ENCODE measurements at places on chromosomes 3 and 15.
A peak's percentile ranks its signal among the peaks of the same experiment; 100 is the strongest.

GRCh38 chr3:56629451-56629850, 53.6 kb downstream of the TASOR start:
- DNase-seq, result no peak

GRCh38 chr15:40270246-40270995, 12.4 kb downstream of the ANKRD63 start:
- no peak for DNase-seq

GRCh38 chr3:53153980-53154379, 7.0 kb upstream of the PRKCD start:
- no peak for DNase-seq

GRCh38 chr3:72151465-72152238, 366.7 kb upstream of the PROK2 start:
- no peak for DNase-seq

DNA sequence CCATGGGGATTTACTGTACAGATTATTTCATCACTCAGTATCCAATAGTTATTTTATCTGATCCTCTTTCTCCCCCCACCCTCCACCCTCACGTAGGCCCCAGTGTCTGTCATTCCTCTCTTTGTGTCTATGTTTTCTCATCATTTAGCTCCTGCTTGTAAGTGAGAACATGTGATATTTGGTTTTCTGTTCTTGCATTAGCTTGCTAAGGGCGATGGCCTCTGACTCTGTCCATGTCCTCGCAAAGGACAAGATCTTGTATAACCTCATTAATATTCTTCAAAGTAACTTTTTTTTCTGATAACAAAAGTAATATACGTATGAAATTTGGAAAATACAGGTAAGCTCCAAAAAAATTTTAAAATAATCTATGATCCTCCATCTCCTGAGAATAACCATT, 67.4 kb downstream of the MAP3K13 start:
- no peak for DNase-seq

DNA sequence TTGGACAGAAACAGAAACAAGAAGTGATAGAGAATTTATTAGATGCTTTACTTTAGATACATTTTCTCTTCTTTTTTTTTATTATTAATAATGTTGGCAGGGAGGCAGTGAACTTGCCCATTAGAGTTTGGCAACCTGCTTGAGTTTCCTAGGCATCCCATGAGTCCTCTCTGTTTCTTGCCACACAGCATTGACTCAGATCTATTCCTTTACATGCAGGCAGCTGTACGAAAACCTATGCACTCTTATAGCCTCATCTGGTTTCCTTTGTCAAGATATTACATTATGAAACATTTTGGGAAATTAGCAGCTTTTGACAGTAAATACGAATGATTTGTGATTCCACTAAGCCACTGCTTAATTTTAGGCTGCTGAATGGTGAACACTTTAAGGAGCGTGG, 23.3 kb downstream of the IL1RAP start:
- no peak for DNase-seq

GRCh38 chr3:110026421-110026820, 689.1 kb upstream of the DPPA4 start:
- peak; percentile 2 for DNase-seq

DNA sequence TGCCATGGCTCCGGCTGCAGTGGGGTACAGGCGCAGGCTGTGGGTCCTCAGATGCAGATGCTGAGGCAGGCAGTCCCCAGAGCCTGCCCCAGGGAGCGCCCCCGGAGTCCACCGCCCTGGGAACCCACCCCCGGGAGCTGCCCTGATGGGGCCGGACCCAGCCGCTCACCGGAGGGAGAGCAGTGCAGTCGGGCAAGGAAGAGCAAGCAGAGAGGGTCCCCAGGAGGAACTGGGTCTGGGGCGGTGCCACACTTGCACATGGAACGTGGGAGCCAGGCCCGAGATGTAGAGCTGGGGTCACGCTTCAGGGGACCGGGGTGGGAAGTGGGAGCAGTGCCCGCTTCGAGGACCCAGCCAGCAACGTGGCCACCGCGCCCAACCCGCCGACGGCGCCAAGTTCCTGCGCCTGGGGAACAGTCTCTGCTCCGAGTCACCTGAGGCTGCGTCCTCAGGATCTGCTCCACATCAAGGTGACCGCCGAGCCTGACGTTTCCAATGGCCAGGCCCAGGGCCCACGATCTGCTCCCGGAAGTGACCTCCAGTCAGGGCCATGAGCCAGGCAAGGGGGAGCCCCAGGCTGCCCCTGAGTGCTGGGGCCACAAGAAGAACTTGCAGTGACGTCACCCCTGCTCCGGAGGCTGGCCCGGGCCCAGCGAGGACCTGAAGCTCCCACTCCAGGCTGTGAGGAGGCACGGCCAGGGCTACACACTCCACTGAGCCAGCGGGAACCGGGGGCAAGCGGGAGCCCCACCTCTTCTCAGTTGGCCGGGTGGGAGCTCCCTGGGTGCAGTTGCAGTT, 27.0 kb upstream of the TFG start:
- peak; percentile 9 for DNase-seq

- no peak for DNase-seq
These were observed 1.2 kb downstream of the IL20RB start for GRCh38 chr3:136958939-136959338.

- DNase-seq, result no peak
These were observed 27.3 kb downstream of the MYO1E start for GRCh38 chr15:59345326-59345725.

DNA sequence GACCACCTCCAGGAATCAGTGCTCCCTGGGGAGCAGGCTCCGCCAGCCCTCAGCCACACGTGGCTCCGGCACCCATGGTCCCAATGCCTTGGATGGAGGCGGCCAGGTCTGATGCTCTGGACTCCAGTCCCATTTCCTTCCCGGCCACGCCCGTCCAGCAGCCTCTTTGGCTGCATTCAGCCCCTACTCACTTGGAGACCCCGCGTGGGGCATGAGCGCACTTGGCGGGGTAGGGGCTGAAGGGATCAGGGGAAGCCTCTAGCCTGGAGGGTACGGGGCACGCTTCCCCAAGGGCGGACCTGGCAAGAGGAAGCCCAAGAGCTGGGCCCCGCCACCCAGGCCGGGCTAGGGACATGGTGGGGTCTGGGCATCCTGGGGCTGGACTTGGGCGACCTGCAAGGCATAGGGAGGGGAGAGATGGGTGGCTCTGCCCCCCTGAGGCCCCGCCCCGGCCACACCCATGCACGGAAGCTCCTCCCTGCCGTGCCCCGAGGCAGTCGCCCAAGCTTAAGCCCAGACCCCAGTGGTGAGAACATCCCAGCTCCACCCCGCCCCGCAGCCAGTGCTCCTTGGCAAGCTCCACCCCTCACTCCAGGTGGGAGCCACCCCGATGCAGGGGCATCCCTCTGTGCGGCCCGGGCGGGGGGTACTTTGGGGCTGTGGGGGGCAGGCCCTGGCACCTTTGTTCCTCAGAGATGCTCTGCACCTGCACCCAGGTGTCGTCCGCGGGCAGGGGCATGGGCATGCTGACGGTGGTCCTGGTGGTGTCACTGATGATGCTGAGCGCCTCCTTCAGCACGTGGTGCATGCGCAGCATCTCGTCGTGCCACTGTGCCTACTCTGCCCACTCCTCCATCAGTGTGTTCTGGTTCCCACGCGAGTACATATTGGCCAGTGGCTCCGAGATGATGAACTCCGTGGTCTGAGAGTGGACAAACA, 163.5 kb downstream of the GOLGA6L4 start:
- DNase-seq, result no peak

DNA sequence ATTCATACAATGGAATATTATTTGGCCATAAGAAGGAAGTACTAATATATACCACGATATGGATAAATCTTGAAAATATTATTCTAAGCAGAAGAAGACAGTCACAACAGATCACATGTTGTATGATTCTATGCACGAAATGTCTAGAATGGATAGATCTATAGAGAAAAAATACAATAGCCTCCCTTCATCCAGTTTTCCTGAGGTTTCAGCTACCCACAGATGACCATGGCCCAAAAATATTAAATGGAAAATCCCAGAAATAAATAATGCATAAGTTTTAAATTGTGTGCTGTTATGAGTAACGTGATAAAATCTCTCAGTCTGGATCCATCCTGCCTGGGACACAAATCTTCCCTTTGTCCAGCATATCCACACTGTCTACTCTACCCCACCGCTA, 162.2 kb upstream of the ST8SIA2 start:
- no peak for DNase-seq

- peak; percentile 35 for DNase-seq
These were observed 273.3 kb upstream of the ICE2 start for GRCh38 chr15:60751985-60752952.

- DNase-seq, result no peak
These were observed 677 bp downstream of the POLQ start for GRCh38 chr3:121545049-121545573.

DNA sequence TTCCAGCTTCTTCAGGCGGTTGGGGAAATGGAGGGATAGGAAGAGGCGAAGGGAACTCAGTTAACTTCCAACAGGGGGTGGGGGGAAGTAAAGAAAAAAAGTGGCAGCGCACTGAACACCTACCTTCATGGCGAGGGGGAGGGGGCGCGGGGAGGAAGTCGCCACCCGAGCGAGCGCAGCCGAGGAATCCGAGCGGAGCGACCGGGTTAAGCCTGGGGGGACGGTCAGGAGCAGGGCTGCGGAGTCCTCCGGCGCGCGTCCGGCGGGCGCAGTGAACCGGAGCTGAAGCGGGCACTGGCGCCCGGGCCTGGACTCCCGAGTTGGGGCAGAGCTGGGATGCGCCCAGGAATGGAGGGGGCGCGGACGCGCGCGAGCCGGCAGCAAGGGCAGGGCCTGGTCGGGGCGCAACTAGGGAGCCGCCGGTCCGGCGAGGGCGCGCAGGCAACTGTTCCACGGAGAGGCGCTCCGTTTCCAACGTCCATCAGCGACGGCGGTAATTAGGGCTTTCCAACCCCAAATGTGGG, at the start of gene WNT5A:
WNT5A (minus strand) TSS at position 450 of the 524 bp plus-strand sequence; CDS start at position 129, 321 bp downstream.
- DNase-seq, result peak; percentile 73

DNA sequence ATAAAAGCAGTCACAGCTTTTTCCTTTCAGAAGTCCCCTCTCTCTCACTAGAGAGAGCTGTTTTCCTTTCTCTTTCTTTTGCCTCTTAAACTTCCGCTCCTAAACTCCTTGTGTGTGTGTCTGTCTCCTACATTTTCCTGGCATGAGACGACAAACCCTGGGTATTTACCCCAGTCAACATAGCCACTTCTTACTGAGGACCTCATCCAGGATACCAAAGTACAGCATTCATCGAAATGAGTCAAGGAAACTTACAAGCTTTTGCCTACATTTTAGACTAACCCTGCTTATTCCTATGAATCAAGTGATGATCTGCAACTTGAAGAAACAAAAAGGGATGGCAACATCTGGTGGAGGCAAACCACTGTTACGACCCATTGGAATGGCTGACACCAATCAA, 16.7 kb downstream of the PATL2 start:
- no peak for DNase-seq

DNA sequence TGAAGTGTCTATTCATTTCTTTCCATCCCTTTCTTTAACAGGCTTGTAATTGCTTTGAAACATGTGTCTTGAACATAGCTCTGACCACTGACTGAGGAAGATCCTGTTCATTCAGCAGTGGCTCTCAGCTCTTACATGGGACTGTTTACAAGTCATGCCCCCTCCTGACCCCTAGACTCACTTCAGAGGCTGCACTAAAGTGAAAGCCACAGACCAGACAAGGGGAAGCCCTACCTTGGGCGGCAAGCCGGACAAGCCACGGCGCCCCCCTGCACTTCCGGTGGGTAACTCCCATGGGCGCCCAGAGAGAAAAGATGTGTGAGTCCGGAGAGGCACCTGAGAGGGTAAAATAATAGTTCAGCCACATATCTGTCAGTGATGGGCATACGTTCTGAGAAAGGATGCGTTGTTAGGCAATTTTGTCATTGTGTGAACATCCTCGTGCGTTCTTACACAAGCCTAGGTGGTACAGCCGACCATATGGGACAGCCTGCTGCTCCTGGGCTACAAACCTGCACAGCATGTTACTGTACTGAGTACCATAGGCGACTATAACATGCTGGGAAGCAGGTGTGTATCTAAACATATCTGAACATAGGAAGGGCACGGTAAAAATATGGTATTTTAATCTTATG, 116.2 kb downstream of the CHSY1 start:
- DNase-seq, result no peak

DNA sequence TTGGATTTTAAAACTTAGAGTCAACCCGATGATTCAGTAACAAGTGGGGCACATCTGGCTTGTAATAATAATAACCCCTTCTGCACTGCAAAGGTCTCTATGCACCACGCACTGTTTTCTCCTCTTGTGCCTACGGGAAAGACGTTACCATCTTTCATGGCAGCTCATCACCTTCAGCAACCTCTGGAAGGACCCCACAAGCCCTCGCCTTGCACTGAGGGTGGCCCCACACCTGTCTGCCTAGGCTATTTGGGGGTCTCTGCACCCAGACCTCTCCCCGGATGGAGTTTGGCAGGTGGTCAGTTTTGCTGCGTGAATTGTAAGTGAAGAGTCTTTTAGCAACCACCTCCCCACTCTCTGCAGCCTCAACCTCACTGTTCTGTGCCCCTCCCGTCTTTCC, 138.6 kb upstream of the MEF2A start:
- DNase-seq, result no peak

DNA sequence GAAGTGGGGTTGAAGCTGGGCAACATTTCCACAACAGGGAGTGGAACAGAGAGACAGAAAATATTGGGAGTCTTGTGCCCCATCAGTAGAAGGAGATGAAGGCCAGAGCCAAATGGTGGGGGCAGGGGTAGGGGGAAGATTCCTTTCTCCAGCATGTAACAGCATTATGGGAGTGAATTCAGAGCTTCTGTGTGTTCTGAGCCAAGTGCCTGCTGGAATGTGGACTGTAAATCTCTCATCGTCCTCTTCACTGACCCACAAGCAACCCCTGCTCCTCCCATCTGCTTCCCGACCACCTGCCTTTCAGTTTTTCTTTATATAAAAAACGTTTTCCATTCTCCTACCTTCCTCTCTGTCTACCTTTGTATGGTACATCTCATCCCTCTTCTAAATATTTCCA, 344.2 kb upstream of the TPRG1 start:
- no peak for DNase-seq

Data from SK-N-SH (cell line).